Activated naive CD8-positive, alpha-beta T cell treated with anti-CD3 and anti-CD28 coated beads, Interleukin-2, amount 50 U/mL, for 16 hours (primary cell): ENCODE measurements at places on chromosomes 7 and 10.

DNA sequence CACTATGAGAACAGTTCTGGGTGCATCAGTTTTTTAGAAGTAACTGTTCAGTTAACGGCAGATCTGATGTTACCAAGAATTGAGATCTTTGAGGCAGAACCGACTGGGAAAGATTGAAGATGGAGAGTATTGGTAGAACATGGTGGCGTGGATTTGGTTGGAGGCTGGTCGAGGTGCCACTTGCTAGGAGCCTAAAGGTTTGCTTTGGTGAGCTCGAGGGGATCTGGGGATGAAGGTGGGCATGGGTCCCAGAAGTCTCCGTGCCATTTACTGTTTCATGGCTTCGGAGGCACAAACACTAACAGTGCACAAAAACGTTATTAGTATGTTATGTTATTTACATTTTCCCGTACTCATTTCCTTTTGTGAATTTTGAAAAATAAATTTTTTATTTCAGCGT, 81.4 kb downstream of the ADCY1 start:
- DNase-seq, result no peak

DNA sequence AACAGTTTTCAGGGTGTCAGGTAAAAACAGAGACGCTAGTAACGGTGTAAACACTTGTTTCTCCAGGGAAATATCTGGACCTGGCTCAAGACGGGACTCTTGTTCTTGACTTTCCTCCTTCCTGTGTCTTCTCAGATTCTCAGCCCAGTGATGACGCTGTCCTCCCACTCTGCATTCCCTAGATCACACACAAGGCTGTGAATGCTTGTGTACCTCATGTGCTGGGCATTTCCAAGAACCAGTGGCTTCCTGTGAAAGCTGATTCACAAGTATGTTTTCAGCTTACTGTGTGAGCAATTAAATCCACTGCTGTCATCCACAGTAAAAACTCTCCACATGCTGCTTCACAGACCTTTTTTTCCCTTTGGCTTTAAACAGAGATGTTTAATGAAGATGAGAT, 193.8 kb upstream of the DPP6 start:
- DNase-seq, result no peak

DNA sequence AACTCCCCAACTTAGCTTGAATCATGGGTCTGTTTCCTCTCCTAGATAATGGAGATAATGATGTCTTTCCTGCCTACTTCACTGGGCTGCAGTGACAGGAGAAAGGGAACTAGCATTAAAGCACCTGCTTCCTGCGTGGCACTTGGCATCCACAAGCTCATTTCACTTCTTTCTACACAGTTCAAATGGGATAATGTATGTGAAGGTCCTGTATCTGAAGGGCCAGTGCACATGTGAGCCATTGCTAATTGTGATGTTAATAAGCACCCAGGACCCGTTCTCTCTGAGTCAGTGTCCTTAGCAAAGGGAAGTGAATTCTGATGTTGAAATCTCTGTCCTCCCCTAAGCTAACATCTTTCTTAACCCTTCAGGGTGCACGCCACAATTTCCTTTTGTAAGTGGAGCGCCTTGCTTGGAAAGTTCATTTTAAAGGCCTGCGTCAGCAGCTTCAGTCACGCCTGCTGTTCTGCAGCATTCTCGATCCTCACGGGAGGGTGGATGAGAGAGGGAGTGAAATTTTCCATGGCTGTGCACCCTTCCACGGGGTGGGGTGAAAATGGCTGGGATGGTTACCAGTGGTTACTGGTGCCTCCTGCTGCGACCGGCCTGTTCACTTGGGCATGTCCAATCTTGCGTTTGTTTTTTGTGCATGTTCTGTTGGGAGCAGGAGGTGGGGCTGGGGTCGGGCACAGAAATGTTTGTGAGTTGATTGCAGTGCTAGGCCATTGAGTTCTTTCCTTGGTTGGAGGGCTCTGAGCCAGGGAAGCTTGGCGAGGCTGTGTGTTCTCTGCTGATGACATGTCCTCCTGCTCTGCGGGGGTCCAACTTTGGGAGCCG, 59.2 kb downstream of the HK1 start:
- no peak for DNase-seq

- no peak for DNase-seq
Observed at GRCh38 chr10:71075759-71076472, 136.5 kb upstream of the UNC5B start.

DNA sequence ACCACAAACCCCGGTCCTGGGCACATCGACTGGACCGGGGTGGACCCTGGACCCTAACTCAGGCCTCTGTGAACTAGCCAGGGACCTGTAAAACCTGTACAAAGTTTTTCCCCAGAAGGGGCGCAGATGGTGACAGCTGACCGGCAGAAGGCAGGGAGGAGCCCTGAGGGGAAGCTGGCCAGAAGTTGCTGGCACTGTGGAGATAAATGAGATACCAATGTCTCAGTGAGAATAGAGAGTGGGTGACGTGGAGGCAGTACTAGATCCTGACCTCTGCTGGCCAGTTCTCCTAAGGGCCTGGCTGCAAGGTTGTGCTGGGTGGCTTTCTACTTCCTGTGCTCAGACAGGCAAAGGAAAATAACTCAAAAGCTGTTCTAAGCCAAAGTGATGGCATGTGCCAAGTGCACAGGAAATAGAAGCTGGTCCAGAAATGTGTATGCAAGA, 10.6 kb upstream of the TSPAN14 start:
- DNase-seq, result no peak

- DNase-seq, result no peak
Observed at GRCh38 chr7:57071-57470, 135.3 kb upstream of the FAM20C start.

DNA sequence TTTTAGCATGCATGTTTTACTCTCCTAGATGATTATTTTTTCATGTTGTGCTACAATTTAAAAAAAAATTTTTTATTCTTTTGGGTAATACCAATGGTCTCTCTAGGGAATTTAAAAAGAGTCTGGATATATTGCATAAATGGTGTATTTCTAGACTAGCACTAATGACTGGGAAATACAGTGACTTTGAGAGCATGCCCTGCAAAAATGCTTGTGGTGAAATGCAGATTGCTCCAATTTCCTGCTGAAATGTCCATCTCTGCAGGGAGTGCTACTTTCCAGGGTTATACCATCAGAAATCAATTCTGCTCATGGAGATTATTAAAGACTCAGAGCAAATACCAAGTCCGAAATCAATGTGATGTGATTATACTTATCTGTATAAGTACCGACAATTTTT, 186.1 kb downstream of the PRKG1 start:
- DNase-seq, result no peak

DNA sequence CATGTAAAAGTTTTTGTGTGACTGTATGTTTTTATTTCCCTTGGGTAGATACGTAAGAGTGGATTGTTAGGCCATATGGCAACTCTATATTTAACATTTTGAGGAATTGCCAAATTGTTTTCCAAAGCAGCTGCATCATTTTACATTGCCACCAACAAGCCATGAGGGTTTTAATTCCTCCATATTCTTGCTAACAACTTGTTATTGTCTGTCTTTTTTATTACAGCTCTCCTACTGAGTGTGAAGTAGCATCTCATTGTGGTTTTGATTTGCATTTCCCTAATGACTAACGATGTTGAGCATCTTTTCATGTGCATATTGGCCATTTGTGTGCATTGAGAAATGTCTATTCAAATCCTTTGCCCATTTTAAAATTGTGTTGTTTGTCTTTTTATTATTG, 94.9 kb downstream of the CARD11 start:
- no peak for DNase-seq

DNA sequence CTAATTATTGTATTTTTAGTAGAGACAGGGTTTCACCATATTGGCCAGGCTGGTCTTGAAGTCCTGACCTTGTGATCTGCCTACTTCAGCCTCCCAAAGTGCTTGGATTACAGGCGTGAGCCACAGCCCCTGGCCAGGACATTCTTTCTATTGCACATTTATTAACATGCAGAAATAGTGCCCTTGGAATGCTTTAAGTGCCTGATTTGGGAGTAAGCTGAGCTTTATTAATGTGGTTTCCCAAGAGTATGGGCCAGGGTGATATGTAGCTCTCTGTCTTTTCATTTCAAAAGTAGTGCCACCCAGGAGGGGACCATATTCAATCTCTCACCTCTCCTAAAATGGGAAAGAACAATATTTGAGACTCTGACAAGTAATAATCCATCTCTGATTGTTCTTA, 970.7 kb downstream of the KCNMA1 start:
- DNase-seq, result no peak

DNA sequence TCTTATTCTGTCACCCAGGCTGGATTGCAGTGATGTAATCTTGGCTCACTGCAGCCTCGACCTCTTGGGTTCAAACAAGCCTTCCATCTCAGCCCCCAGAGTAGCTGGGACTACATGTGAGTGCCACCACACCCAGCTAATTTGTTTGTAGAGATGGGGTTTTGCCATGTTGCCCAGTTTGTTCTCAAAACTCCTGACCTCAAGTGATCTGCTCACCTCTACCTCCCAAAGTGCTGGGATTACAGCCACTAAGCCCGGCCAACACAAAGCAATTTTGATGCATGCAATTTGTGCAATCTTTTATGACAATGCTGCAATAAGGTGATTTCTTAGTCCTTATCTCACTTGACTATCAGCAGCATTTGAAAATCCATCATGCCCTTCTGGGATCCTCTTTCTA, 333.1 kb downstream of the FRMD4A start:
- no peak for DNase-seq

GRCh38 chr10:88895250-88895649, 15.2 kb downstream of the STAMBPL1 start:
- no peak for DNase-seq

DNA sequence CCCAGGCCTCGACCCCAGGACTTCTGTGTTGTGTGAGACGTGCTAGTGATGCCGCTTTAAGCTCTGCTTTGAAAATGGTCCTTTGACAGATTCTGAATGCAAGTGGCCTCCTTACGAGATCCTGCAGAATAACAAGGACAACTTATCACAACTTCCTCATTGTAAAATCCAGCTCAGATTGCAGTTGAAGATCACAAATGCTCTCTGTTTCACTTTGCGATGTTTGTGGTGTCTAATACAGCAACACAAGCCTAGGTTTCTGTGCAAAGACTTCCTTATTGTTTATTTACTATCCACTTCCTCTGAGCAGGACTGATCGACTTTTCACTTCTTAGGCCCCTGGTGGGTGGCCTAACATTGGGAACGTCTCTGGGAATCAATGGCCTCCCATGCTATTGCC, 31.7 kb upstream of the INSIG1 start:
- DNase-seq, result no peak

DNA sequence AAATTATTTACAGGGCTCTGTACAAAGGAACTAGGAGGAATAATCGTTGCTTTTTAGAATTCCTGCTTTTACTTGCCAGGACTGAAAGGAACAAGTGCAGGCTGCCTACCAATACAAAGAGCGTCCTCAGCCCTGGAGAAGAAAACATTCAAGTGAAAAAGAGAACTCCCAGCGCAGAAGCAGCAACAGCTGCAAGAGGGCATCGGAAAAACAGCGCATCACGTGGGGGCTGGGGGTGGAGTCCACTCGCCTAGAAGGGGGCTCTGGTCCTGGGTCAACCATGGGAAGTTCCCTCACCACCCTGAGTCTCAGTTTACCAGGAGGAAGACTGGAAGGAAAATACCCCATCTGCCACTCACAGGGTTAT, 385 bp upstream of the C10orf90 start:
- no peak for DNase-seq

- DNase-seq, result no peak
Observed at GRCh38 chr7:117338020-117338419, 15.2 kb upstream of the WNT2 start.

DNA sequence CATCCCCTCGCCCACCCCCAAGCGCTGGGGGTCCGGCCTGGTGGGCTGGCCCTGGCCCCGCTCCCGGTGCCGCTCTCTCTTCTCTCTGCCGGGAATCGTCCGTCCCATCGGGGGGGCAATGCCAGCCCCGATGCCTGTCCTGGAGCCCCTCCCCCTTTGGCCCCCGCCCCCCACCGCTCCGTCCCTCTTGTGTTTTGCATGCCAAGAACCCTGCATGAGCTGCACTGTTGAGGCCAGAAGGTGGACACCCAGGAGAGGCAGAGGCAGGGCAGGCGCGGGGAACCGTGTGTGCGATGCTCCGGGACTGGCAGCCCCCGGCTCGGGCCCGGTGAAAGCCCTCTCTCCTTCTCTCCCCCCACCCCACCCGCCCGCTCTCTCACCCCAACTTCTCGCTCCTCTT, 22.1 kb upstream of the HSPB1 start:
- no peak for DNase-seq

- DNase-seq, result no peak
Observed at GRCh38 chr10:33482486-33482885, 148.0 kb upstream of the NRP1 start.

GRCh38 chr10:61832866-61833481, 68.5 kb upstream of the ARID5B start:
- no peak for DNase-seq

- no peak for DNase-seq
Observed at GRCh38 chr7:37771342-37771741, 77.1 kb upstream of the NME8 start.

GRCh38 chr7:96300986-96301385, 20.9 kb downstream of the SLC25A13 start:
- no peak for DNase-seq

GRCh38 chr10:114876602-114877300, 55.2 kb downstream of the FHIP2A start:
- no peak for DNase-seq

DNA sequence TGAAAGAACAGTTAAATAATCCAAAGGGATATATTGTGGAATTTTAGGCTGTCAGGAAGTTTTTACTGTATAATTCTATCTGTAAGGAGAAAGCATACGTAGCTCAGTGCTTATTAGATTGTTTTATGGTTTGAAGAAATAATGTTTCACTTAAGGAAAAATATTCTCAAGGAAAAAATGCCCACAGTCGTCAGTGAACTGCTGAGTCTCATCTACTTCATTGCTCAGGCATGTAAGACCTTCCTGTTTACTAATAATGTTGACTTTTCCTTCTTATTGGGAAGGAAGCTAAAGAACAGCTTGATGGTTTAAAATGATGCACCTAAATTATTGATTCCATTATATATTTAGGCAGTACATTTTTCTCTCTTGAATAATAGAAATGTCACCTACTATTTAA, 304.2 kb downstream of the SDK1 start:
- DNase-seq, result no peak

DNA sequence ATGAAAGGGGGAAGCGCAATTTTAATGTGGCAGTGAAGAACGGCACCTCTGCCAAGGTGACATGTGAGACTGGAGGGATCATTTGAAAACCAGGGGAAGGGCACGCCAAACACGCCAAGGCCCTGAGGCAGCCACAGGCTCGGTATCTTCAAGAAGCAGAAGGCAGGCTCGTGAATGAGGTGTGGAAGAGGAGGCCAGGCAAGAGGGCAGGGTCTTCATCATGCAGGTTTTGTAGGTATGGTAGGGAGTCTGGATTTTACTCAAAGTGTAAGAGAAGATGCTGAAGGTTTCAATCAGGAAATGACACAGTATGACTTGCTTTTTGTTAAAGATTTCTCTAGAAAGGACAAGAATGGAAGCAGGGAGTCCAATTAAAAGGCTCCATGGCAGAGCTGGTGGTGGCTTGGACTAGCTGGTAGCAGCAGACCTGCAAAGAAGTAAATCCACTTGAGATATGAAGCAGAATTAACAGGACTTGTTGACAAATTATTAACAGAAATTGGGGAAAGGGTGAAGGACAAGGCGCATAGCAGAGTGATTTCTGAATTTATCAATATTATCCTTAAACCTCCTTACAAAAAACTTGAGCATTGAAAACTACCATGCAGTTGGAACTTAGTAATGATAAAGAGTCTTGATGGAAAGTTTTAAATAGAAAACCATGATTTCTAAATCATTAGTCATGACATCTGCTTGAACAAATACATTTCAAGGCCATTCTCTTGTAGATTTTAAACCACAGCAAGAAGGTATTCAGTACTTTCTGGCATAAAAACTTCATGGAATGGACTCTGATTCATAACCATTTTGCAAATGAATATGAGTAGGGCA, 70.4 kb downstream of the COA1 start:
- no peak for DNase-seq

- DNase-seq, result no peak
Observed at GRCh38 chr7:147478796-147479195, 1111.8 kb upstream of the C7orf33 start.
